ENCODE measurements at places on chromosomes 4 and X.
A peak's percentile ranks its signal among the peaks of the same experiment; 100 is the strongest.

- DNase-seq, result no peak
Measured at GRCh38 chrX:138298268-138298667, 413.2 kb downstream of the FGF13 start.

DNA sequence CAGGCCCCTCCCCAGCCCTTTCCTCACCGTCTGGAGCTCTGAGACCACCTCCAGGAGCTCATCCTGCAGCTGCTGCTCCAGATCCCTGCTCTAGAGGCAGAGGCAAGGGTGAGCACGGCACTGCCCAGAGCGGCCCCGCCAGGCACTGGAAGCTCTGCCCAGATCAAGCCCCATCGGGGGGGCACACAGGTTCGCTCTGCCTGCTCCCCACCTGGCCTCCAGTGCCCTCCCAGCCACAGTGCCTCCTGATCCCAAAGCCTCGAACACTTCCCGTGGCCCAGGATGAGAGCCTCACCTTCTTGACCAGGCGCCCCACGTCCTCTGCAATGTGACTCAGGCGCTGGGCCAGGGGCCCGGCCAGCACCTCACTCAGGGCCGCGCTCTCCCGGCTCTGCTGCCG lies 5.0 kb downstream of the ARHGAP4 start:
- DNase-seq, result no peak

DNA sequence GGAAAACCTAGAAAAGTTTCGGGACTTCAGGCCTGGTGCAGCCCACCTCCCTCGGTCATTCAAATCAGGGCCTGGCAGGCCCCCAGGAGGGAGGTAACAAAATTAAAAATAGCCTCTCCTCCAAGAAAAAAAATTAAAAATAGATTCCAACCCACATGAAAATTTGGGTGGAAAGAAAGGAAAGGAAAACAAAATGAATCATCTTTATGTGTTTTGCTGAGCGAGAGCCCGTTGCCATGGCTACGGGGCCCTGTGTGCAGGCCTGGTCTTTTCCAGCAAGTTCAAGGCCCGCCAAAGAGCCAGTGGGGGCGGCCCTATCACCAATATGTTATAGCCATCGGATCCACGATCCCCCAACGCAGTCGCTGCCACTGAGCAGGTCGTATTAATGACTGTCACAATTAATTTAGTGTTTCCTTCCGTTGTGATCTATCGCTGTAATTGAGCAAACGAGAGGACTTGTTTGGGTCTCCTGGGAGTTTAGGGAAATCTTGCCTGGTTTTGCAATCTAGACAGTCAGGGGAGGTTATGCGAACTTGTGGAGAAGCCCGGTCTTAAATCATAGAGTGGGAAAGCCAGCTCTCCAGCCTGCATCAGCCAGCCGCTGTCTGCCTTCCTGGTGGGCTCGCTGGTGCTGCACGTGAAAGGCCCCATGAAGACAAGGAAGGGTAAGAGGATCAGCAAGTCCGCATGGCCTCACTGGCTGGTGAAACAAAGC lies 452.4 kb downstream of the BCOR start:
- no peak for DNase-seq

GRCh38 chr4:139154952-139155557 lies 22.0 kb downstream of the ELF2 start:
- no peak for DNase-seq

DNA sequence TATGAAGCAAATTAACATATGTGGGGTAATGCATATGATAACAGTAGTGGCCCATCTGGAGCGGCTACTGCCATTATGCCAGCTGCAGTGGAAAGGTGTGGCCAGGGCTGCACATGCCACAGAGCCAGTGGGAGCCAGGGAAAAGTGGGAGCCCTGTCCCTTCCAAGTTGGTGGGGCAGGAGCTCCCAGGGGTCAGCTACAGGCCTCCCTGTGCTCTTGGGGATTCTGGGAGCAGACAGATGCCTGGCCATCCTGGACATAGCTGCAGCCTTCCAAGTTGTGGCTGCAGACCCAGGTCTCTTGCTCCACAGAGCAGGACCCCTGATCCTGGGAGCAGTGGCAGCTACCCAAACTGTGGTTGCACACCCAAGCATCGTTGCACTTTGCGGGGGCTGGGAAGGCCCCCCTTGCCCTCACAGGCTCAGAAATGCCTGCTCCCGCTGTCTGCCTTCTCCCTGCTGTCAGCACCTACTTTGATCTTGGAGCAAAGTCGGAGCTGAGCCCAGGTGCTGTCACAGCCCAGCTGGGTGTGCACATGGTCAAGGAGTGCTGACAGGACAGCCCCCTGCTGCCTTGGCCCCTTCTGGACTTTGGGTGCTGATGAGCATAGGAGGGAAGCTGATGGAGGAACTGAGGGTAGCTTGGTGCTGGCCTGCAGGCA lies 67.8 kb downstream of the NAA11 start:
- DNase-seq, result no peak

- peak; percentile 50 for DNase-seq
Measured at GRCh38 chr4:52645300-52645699, 13.8 kb downstream of the USP46 start.

DNA sequence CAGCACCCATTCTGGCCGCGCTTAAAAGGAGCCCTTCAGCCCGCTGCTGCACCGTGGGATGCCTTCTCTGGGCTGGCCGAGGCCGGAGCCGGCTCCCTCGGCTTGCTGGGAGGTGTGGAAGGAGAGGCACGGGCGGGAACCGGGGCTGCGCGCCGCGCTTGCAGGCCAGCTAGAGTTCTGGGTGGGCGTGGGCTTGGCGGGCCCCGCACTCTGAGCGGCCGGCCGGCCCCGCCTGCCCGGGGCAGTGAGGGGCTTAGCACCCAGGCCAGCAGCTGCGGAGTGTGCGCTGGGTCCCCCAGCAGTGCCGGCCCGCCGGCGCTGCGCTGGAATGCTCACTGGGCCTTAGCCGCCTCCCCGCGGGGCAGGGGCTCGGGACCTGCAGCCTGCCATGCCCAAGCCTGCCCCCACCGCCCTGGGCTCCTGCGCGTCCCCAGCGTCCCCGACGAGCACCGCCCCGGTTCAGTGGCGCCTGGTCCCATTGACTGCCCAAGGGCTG lies 111.3 kb downstream of the PCDH18 start:
- DNase-seq, result no peak

- no peak for DNase-seq
Measured at GRCh38 chr4:8263397-8263796, 6.2 kb upstream of the HTRA3 start.

DNA sequence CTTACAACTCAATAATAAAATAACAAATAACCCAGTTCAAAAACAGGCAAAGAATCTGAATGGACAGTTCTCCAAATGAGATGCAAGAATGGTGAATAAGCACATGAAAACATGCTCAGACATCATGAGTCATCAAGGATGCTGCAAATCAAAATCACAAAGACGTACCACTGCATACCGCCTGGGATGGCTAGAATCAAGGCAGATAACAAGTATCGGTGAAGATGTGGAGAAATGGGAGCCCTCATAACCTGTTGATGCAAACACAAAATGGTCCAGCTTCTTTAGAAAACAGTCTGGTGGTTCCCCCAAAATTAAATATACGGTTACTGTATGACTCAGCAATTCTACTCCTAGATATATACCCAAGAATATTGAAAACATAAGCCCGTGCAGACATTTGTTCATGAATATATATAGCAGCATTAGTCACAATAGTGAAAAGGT lies 32.5 kb downstream of the AKAP4 start:
- peak; percentile 6 for DNase-seq

DNA sequence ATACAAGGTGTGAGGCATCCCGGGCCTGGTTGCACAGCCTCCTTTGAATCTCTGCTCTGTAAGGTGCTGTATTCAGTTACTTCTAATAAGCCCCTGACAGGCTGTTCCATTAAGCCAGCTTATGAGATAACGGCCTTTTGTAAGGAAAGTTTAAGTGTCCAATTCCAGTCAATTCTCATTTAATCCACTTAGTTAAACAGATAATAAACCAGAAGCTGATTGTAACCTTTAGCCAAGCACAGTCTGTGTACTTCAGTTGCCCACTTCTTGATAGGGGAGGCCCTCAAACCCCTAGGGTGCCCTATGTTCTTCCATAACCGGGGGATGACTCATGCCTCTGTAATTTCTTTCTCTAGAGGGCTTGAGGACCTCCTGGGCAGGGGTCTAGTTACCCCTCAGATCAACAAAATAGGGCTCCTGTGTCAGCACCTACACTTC lies 63.4 kb downstream of the RASL11B start:
- DNase-seq, result no peak

DNA sequence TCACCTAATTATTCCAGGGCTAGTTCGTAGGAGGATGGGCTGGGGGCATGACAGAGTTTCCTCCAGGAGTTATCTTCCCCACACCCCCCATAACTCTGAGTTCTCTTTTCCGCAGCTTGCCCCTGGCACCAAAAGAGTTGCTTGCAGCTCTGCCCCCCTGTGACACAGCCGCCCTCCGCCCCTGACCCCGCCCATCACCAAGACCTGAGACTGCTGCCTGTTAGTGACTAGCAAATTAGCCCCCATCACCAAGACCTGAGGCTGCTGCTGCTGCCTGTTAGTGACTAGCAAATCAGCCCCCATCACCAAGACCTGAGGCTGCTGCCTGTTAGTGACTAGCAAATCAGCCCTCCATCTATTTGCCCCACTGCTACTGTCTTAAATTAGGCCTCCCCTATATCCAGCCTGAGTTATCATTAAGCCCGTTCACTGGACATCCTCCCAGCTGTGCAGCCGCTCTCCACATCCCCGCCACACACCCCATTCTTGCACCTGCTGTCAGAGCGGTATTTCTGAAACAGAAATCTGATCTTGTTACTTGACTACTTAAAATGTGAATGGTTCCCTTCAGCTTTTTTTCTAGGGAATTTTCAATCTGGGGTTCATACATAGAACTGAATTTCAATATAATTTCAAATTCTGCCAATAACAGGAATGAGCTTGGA lies 1.5 kb upstream of the PAPSS1 start:
- peak; percentile 76 for DNase-seq

- peak; percentile 50 for DNase-seq
Measured at GRCh38 chrX:53678667-53679066, 7.9 kb downstream of the HUWE1 start.

DNA sequence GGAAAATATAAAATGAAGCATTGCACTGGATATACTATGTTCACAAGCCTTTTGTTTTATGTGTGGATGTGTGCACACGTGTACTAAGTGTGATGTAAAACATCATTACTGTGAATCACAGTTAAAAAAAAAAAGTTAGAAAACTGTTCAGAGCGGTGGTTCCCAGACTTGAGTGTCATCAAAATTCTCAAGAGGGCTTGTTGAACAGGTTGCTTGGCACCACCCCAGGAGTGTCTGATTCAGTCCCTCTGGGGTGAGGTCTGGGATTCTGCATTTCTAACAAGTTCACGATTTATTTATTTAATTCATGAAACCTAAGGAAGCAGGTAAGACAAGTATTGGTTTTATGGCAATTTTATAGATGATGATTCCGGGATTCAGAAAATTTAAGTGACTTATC lies 1.8 kb downstream of the CENPU start:
- DNase-seq, result no peak

DNA sequence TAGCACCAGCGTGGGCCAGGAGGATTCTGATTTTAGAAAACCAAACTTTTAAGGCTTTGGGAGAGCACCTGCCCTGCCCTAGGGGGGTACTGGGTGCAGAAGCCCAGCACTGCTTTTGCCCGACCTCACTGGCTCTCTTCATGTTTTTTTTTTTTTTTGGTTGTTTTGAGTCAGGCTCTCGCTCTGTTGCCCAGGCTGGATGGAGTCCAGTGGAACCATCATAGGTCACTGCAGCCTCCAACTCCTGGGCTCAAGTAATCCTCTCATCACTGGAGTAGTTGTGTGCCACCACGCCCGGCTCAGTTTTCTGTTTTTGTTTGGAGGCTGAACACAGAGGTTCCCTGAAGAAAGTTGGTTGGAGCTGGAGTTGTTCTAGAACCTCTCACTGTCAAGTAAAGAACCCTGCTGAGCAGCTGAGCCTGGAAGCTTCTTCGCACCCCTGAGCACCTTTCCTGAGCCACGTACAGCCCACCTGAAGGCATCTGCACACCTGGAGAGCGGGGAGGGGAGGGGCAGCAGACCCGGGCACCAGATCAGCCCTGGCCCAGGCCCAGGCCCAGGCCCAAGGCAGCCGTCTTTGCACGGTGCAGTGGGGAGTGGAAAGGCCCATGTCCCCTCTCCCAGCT lies 49.5 kb downstream of the SHROOM2 start:
- no peak for DNase-seq

GRCh38 chrX:42149281-42149680 lies 225.9 kb upstream of the CASK start:
- DNase-seq, result no peak

DNA sequence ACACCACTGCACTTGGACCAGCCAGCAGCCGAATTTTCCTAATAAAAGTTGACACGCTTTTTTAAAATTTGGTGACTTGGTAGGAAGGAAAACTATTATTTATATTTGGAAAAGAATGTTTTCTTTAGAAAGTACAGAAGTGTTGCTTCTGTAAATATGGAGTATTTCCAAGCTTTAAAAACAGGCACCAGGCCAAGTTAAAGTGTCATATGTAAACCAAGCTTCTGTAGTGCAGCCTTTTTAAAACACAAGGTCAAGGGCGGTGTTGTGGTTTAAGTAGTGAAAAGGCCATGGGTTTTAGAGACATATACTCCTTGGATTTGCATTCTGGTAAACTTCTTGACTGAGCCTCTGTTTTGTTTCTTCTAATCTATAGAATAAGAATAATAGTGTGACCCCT lies 62.7 kb downstream of the TRIM2 start:
- no peak for DNase-seq

DNA sequence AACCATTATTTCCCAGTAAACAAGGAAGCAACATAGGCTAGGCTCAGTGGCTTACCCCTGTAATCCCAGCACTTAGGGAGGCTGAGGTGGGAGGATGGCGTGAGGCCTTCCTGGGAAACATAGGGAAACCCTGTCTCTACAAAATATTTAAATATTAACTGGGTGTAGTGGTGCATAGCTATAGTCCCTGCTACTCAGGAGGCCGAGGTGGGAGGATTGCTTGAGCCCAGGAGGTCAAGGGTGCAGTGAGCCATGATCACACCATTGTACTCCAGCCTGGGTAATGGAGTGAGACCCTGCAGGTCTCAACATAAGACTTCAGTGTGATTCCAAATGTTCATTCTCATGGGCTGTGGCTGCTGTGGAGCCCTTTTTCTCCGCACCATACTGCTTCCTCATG lies 34.9 kb downstream of the FHDC1 start:
- DNase-seq, result no peak

GRCh38 chr4:2900741-2901140 lies 57.1 kb downstream of the ADD1 start:
- DNase-seq, result no peak

GRCh38 chr4:87584222-87584908 lies 24.0 kb upstream of the DSPP start:
- DNase-seq, result no peak

- no peak for DNase-seq
Measured at GRCh38 chr4:82515705-82516104, 46.1 kb downstream of the TMEM150C start.

DNA sequence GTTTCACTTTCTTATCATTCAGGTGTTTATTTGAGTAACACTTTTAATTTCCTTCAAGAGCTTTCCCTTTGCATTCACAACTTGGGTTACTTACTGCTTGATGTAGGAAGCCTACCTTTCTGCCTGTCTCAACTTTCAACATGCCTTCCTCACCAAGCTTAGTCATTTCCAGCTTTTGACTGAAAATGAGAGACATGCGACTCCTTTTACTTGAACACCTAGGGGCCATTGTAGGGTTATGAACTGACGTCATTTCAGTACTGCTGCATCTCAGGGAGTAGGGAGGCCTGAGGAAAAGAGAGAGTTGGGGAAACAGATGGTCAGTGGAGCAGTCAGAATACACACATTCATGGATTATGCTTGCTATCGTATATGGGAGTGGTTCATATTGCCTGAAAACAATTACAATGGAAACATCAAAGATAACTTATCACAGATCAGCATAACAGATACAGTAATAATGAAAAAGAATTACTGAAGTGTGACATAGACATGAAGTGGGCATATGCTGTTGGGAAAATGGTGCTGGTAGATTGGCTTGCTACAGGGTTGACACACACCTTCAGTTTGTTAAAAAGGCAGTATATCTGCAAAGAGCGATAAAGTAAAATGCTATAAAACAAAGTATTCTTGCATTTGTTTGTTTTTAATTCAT lies 25.7 kb downstream of the USP53 start:
- no peak for DNase-seq
